Uterus (tissue), 4 donors: ENCODE measurements at places on chromosomes 5 and 9. TPM values are rescaled to one million over a fixed set of nuclear protein-coding genes. Genes with fewer than 3 reads are reported as not detected.

GRCh38 chr9:133257465-133257956 lies 17.5 kb downstream of the ABO start:
- DNase-seq: no peak

PITX1 gene
- total RNA-seq: 0.97 TPM

NR4A3 gene
- total RNA-seq: 2.9 TPM

DNA sequence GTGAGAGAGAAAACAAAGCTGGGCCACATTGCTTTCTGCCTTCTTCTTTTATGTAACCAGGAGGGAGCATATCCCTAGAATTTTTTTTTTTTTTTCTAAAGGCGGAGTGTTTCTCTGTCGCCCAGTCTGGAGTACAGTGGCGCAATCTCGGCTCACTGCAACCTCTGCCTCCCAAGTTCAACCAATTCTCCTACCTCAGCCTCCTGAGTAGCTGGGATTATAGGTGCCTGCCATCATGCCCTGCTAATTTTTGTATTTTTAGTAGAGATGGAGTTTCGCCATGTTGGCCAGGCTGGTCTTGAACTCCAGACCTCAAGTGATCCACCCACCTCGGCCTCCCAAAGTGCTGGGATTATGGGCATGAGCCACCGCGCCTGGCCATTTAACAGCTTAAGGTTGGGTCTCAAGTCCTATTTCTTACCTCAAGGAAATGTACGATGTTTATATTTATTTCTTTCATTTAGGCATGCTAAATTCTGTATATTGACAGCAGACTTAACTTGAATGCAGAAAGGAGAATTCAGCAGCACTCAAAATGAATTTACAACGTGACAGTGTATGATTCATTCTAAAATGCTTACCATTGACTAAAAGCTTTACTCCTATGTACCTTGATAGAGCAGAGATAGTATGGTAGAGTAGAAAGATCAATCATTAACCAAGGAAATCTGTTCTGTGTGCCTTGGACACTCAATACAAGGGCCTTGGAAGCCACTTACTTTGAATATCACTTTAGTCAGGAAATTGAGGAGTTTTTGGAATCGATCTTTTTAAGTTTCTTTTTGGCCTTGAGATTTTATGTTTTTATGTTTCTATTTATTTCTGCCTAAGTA lies 100.9 kb downstream of the F2RL2 start:
- no peak for DNase-seq

DNA sequence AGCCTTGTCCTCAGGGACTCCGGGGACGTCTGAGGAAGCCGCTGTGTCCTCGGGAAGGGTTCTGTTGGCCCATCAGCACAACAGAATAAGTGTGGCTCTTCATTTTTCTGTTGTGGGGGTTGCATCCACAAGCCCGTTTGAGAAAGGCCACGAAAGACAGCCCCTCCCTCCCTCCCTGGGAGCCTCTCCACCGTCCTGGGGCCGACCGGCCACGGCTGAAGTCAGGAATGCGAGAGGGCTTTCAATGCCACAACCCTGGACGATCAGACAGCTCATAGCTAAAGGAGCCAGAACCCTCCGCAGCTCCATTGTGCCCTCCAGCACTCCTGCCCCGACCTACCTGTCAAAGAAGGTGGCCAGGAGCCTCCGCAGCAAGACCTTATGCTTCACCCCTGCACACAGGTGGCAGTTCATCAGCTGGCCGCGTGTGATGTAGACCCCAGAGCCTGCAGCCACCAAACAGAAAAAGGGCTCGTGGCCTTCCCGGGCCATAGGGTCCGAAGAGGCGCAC lies 52.4 kb upstream of the UBAC1 start:
- no peak for DNase-seq

- DNase-seq: no peak
Measured at GRCh38 chr5:125483609-125484008, 737.2 kb upstream of the ZNF608 start.

DNA sequence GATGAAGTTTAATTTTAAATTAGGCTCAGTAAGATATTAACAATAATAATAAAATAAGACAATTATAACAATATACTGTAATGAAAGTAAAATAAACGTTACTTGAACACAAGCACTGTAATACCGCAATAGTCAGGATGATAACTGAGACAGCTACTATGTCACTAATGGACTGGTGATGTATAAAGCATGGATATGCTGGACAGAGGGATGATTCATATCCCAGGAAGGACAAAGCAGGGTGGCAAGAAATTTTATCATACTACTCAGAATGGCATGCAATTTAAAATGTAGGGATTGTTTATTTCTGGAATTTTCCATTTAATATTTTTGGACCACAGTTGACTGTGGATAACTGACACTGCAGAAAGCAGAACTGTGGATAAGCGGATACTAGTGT lies 196.9 kb downstream of the VPS13A start:
- DNase-seq: no peak

- DNase-seq: no peak
Measured at GRCh38 chr5:132979367-132979940, 16.0 kb upstream of the AFF4 start.

- DNase-seq: no peak
Measured at GRCh38 chr5:92979716-92980115, 601.3 kb downstream of the NR2F1-AS1 start.

DNA sequence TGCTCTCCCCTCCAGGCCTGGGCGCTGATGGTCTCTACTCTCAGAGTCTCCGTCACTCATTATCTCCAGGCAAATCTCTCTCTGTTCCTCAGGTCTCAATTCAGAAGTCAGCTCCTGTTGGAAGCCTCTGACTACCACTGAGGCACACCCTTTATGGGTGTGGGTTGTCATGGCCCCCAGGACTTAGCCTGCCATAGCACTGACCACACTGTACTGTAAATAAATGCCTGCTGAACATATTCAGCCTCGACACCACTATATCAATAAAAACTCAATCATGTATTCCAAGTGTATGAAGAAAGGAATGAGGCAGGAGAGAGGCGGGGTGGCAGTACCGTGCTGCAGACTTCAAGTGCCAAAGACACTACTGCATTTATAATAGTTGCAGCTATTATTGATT lies 88.9 kb downstream of the PCDH1 start:
- DNase-seq: no peak

- no peak for DNase-seq
Measured at GRCh38 chr5:45399041-45399440, 297.1 kb downstream of the HCN1 start.

TYRP1 gene
- 1.2 TPM for total RNA-seq

DNA sequence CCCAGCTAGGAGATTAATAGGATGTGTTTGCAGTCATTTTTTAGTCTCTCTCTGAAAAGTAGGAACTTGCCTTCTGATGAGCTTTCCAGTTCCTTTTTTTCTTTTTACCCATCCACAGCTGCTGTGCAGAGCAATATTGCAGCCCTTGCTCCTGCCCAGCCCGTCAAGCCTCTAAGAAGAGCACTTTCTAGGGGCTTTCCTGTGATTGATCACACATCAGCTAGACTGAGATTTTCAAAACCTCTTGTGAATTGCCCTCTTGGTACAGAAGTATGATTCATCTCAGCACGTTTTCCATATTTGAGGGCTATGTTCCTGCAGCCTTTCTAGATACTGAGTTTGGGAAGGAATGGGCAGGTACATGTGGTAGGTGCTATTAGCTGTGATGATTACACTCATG lies 93.9 kb downstream of the GALNT10 start:
- no peak for DNase-seq

DNA sequence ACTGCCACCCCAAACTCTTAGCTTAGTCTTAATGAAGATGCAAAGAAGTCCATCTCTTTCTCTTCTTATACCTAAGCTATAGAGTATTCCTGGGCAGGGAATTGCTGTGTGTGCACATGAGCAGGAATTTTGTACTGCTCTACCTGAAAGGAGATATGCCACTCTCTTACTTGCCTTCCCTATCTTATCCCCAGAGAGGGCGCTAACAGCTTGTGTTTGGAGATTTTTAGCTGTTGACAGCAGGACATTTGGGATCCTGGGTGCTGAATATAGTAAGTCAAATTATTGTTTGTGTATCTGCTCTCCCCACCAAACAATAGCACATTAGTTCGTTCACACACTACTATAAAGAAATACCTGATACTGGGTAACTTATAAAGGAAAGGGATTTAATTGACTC lies 159.5 kb downstream of the GABRG2 start:
- no peak for DNase-seq

- no peak for DNase-seq
Measured at GRCh38 chr5:113060408-113061025, 83.9 kb downstream of the DCP2 start.

DNA sequence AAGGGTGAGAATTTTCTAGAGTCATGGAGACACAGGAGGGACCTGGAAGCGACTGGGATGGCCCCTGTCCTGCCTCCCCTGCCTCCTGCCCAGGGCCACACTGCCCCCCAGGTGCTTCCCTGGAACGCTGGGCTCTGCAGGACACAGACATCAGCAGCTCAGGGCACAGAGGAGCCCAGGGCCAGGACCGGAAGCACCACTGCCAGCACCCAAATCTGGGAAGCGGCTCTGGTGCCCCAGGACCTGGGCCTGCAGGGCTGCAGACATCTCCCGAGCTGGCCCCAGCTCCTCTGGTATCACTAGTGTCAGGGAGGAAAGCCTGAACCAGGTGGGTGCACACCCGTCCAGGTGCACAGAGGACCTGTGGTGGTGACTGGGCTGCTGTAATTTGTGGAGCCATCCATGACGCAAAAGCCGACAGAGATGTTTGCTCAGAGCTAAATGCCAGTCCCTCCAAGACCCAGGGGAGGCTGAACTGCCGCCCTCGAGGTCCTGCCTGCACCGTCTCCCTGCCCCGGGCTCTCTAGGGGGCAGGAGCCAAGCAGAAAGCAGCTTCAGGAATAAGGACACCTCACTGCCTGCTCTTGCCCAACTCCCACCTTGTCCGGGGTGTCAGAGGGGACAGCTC lies 46.0 kb upstream of the SIMC1 start:
- DNase-seq: no peak

DNA sequence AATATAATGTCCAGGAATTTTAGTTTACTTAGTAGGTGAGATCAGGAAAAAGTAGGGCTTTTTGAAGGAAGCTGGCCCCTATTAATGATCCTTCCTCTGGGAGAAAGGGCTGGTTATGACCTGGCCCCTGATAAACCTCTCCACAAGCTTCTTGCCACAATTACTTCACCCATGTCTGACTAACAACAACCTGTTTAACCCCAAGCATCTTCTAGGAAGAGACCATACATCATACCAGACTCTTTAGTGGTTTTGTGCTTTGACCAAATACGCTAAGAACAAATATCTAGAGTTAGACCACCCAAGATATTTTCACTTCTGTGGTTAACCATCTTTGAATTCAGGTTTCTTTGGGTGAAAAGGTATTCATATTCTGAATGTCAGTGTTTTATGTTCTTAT lies 174.0 kb upstream of the SLC27A6 start:
- DNase-seq: no peak

GRCh38 chr9:91546574-91546973 lies 122.9 kb upstream of the NFIL3 start:
- DNase-seq: no peak

NME5 gene
- total RNA-seq: 9.2 TPM

DNA sequence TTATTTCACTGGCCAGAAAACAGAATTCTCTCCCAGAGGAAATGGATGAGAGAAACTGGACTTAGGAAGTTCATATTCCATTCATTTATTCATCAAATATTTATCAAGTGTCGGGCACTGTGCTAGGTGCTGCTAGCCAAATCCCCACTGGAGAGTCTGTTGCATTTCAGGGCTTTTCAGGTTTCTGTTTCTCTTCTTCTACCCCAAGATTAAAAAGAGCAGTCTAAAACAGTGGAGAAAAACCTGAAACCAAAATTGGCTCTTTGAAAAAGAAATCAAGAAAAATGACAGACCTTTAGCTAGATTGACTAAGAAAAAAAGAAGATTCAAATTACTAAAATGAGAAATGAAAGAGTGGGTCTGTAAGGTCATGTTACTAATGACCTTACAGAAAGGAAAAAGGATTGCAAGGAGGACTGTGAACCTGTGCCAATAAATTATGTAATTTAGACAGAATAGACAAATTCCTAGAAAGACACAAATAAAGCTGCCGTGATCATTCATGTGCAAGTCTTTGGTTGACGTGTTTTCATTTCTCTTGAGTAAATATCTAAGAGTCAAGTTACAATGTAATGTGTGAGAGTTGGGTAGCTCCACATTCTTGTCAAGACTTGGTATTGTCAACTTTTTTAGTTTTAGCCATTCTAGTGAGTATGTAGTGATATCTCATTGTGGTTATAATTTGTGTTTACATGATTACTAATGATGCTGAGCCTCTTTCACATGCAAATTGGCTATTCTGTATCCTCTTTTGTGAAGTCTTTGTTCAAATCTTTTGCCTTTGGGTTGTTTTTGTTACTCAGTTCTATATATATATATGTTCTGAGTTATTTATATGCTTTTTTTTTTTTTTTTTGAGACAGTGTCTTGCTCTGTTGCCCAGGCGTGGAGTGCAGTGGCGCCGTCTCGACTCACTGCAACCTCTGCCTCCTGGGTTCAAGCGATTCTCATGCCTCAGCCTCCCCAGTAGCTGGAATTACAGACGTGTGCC lies 23.7 kb downstream of the SNX30 start:
- no peak for DNase-seq

GRCh38 chr5:136028782-136029742 lies at the start of gene TGFBI:
TGFBI (plus strand) TSS chr5:136028988; CDS start chr5:136029056, 68 bp downstream.
- DNase-seq: peak; percentile 57

GRCh38 chr9:87271696-87272477 lies 225.8 kb upstream of the DAPK1 start:
- DNase-seq: no peak

DNA sequence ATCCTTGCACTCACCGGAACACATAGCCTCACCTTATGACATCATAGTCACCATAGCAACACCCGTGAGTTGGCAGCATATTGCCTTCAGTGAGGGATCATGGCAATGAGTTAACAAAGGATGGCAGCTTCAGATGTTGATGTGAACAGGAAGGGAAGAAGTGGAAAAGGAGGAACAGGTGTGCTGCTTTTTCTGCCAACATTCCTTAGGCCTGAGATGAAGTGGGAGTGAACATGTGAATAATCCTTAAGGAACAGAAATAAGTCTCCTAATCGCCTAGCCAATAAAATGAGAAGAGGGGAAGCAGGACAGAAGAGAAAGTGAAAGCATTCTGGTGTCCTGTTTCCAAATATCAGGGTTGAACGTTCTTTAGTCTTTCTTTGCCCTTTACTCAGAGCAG lies 360.0 kb downstream of the BRINP1 start:
- DNase-seq: no peak

DNA sequence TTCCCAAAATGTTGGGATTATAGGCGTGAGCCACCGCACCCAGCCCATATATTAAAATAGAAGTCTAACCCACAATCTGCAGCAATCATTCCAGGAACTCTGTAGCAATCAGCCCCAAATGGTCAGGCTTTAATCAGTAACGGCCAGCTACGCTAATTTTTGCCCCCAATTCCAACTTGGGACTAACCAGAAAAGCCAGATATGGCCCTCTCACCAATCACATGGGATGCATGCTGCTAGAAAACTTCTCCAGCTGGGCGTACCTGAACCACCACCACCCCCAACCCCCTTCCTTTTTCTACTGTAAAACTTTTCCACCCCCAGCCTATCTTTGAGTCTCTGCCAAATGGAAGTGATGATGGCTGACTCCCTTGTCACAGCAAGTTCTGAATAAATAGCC lies 4.1 kb downstream of the SUSD1 start:
- DNase-seq: no peak

C9 gene
- total RNA-seq: not detected
